ENCODE measurements at places on chromosomes 2 and 18.

DNA sequence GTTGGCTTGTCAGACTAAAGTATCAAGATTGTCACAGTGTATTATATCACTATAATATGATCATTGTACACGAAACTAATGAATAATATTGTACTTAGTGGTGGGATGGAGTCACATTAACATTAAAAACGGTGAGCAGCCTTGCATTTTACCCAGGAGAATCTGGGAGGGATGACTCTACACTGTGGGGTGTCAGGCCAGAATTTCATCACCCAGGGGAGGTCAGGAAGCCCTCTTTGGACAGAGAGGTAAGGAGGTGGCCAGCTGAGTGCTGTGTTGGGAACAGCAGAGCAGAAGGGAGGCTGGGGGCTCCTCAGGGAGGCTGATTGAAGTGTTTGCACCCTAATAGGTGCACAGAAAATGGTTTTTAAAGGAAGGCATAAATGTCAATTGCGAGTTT is 33.0 kb downstream of the CDCA7 start:
- no peak for DNase-seq

DNA sequence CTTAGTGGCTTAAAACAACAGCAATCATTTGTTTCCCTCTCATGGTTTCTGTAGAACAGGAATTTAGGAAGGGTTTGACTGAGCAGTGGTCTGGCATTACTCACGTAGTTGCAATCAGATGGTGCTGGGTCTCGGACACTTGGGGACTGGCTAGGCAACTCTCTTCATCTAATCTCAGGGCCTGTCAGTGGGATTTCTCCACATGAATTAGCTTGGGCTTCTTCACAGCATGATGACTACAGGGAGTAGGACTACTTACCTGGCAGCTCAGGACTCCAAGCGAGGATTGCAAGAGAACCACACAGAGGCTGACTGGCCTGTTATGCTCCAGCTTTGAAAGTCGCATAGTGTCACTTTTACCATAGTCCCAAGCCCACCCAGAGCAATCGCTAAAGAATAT is 125.1 kb downstream of the TTC27 start:
- no peak for DNase-seq

DNA sequence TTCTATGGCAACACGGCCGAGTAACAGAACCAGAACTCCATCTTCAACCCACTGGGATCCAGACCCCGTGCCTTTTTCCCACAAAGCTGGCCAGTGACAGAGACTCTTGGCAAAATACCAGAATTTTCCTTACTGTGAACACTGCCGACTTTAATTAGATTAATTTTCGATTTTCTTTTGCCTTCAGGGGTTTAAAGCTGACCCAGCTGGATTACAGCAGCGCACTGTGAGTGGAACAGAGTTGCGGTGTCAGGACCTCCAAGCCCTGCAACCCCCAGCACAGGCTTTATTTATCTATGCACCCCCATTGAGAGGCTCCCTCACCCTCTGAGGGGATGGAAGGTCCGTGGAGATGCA is 36.4 kb downstream of the CTIF start:
- DNase-seq = no peak

DNA sequence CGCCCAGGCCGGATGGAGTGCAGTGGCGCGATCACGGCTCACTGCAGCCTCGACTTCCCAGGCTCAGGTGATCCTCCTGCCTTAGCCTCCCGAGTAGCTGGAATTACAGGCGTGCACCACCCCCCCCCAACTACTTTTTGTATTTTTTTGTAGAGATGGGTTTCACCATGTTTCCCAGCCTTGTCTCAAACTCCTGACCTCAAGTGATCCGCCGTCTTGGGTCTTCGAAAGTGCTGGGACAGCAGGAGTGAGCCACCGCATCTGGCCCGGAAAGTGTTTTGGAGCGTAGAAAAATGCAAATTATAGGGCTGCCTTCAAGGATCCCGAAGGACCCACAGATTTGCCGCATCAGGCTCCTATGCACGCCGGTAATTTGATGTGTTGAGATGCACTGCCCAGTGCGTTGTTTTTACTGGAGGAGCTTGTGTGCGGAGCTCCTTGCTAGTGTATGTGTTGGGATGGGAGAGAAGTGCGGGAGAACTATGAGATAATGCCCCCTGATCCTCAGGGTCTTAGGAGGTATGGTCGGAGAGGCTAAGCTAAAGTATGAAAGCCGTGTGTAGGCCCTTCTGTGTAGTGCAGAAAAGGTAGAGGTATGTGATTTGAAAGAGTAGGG is 1.2 kb upstream of the CLASP1 start:
- DNase-seq = peak; percentile 37

- no peak for DNase-seq
These were observed 207.4 kb downstream of the CBLN2 start for GRCh38 chr18:72336786-72337185.

GRCh38 chr2:120460511-120460910 is 114.6 kb downstream of the INHBB start:
- DNase-seq = no peak

GRCh38 chr2:203562268-203562667 is 27.2 kb upstream of the RAPH1 start:
- DNase-seq = no peak

GRCh38 chr2:144935191-144935590 is 415.3 kb upstream of the ZEB2 start:
- DNase-seq = no peak

- no peak for DNase-seq
These were observed 32.7 kb downstream of the GLI2 start for GRCh38 chr2:120768112-120769048.

GRCh38 chr2:169693360-169693759 is 845 bp downstream of the CFAP210 start:
- DNase-seq = peak; percentile 36

GRCh38 chr2:74221604-74222299 is 23.3 kb downstream of the MTHFD2 start:
- DNase-seq = no peak

- no peak for DNase-seq
These were observed 264.9 kb upstream of the EPAS1 start for GRCh38 chr2:46032161-46032813.

GRCh38 chr2:233084488-233084887 is 24.3 kb downstream of the INPP5D start:
- DNase-seq = peak; percentile 60

Measured in naive B cell (primary cell).